GM13977 (cell line): ENCODE measurements at places on chromosomes 11 and 22.

GRCh38 chr11:85076535-85077330 is 550.4 kb downstream of the DLG2 start:
- DNase-seq: no peak

DNA sequence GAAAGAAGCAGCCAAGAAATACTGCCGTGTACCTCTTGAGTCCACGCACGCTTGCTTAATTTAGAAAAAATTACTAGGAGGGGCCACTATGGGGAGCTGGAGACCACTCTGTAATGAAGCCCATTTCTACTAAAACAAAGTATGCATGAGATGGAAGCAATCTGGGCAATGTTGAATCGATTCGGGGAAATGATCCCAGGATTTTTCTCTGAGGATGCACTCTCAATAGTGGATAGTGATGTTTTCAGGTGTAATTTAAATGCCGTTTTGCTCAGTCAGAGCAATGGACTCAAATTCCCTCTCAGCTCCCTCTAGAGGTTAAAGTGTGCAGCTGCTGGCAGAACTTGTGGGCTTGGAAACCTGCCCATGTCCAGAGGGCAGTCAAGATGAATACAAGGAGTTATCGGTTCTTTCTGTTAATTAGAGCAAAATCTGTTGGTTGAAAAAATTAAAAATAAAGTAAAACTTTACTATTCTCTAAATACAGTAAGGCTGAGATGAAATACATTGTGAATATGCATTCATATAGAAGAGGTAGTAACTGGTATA is 64.1 kb downstream of the ME3 start:
- DNase-seq: peak; percentile 50

DNA sequence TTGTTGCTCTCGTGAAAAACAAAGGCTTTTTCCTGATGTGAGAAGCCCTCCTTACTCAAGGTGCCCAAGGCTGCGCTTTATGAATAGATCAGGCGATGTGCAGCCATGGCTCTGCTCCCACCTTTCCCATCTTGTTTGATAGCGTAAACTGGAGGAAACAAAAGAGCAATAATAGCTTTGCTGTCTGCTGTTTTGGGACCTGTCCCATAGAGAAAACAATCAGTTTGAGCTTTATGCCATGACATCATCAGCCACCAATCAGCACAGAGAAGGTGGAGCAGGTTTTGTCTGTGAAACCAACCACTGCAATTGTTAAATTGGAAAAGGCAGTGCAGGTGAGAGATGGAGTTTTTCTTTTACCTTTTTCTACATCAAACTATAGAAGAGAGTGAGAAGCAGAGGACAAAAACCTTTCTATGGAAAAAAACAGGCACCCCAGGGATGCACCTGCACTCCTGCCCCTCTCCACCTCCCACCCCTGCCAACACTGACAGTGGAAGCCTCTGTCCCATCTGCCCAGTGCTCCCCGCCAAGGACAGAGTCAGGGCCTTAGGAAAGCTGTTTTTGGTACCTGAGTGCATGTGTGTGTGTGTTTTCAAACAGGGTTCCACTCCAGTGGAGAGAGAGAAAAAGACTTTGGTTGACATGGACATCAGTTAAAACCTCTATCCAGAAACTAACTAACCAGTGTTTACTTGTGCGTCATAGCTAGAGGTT is 80.7 kb downstream of the MICAL3 start:
- no peak for DNase-seq

- no peak for DNase-seq
These were observed 179.3 kb upstream of the RAG2 start for GRCh38 chr11:36777311-36777710.

GRCh38 chr11:126135235-126136176 is 72.8 kb upstream of the CDON start:
- DNase-seq: no peak

GRCh38 chr11:12237381-12237784 is 127.0 kb downstream of the MICAL2 start:
- DNase-seq: no peak

GRCh38 chr11:115390441-115390840 is 113.8 kb downstream of the CADM1 start:
- DNase-seq: peak; percentile 3

DNA sequence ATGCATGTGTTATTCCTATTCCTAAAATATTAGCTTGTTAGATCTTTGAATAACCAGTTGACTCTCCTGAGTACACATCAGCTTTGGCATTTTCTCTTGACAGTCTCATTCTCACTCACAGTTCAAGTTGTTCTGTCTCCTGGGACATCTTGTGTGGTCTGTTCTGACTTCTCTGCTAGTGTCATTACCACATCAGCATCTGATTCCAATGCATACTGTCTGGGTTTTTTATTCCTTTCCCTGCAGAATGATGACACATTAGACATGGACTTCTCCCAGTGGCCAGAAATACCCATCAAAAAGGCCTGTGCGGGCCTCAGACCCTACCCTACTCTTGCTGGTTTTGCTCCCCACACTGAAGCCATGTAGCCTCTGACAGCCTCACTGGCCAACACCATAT is 2.7 kb downstream of the ZNF74 start:
- no peak for DNase-seq

GRCh38 chr22:41782316-41782715 is 18.2 kb upstream of the CCDC134 start:
- no peak for DNase-seq

GRCh38 chr22:37728620-37729019 is 31.8 kb downstream of the TRIOBP start:
- DNase-seq: no peak

- DNase-seq: no peak
These were observed 151.4 kb upstream of the SORL1-AS1 start for GRCh38 chr11:121604152-121604551.

GRCh38 chr22:21816787-21817496 is 50.5 kb downstream of the MAPK1 start:
- peak; percentile 70 for DNase-seq

DNA sequence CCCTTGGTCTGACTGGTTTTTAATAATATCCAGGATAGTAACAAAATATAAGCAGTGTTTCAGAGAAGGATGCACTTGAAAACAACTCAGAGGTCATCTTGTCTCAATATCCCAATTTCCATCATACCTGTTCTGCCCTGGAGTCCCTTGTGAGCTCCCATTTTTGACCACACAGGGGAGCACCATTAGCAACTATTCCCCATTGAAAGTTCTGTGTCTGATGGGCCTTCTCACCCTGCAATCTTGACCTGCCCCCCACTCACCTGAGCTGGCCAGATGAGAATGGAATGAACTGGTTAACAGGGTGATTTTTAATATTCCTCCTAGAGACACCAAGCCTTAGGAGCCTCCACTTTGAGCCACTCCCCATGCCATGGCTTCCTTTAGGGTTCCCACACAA is 3.8 kb upstream of the CAPN5 start:
- DNase-seq: no peak

GRCh38 chr11:11538277-11538960 is 83.4 kb downstream of the GALNT18 start:
- DNase-seq: no peak

DNA sequence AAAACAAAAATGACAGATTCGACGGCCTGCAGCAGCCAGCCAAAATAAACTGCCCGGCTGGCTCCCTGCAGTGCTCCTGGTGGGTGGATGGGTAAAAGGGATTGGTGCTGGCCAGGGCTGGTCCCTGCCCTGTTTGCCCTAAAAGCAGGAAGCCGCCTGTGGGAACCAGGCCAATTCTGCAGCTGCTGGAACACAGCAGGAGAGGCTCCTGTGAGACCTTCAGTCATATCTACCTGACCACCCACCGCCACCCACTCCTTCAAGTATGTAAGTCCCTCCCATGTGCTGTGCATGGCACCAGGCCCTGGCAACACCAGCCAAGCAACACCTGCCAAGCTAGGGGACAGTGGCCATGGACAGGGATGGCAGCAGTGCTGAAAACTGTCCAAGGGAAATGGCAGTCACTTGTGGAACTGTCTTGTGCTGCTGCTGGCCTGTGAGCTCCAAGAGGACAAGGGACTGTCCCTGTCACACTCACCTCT is 48.7 kb upstream of the ARFGAP3 start:
- DNase-seq: no peak

- no peak for DNase-seq
These were observed 25.4 kb downstream of the SIK3 start for GRCh38 chr11:117072517-117073461.

- no peak for DNase-seq
These were observed 15.5 kb downstream of the OPCML start for GRCh38 chr11:133516845-133517244.

DNA sequence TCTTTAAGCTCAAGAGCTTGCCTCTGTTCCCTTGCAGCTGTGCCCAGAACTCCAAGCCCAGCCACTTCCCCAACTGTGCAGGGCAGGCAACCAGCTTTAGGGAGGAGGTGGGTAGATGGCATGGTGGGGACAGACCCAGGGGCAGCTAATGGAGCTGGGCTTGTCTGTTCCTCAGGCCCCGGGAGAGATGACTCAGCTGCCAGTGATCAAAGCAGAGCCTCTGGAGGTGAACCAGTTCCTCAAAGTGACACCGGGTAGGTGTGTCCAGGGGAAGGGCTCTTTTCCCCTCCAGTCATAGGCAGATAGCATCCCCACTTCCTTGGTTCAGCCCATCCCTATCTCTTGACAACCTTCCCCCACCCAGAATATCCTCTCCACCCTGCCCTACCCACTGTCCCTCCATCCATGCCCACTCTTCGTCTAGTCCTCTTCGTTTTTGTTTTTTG is 32.4 kb downstream of the CREB3L1 start:
- DNase-seq: peak; percentile 77

GRCh38 chr22:48335442-48336139 is 1492.1 kb downstream of the BRD1 start:
- no peak for DNase-seq

GRCh38 chr11:69295079-69295994 is 1.4 kb downstream of the MYEOV start:
- no peak for DNase-seq

DNA sequence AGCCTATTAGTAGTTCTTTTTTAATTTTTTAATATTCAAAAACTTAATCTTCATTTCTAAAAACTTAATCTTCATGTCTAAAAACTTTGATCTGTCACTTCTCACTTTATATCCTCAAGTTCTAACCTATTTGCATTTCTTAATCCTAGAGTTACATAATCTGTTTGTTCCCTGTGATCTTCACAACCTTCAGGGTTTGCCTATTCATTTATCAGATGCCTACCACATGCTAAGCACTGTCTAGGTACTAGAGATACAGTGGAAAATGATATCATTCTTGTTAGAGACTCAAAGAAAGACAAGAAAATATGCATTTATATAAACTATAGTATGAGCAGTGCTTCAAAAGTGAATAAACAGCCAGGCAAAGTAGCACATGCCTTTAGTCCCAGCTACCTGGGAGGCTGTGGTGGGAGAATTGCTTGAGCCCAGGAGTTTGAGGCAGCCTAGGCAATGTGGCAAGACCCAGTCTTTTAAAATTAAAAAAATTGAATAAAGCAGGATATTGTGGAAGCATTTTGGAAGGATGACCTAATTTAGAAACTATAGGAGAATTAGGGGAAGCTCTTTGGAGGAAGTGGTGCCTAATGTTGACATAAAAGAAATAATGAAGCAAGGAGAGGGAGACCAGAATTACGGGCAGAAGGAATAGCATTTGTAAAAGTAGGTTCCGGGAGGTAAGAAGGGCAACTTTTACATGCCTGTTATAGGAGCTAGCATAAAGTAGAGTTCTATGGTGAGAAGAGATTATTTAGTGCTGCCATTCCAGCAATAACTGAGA is 54.4 kb upstream of the GRK2 start:
- no peak for DNase-seq

GRCh38 chr11:68987211-68987610 is 6.4 kb upstream of the MRGPRD start:
- DNase-seq: no peak
